ENCODE measurements at places on chromosomes 5 and 9. TPM values are rescaled to one million over a fixed set of nuclear protein-coding genes. Genes with fewer than 3 reads are reported as not detected.

FST gene
- total RNA-seq: 0.75 TPM

STK32A gene
- not detected for total RNA-seq

- no peaks in the 10 kb centered on the region for H3K36me3 ChIP-seq
- no peak for DNase-seq
- H3K27ac ChIP-seq: no peak overlapping the region
- H3K4me1 ChIP-seq: no peaks in the 10 kb centered on the region
- H3K4me3 ChIP-seq: no peak overlapping the region
These were observed 377.3 kb downstream of the KIAA0825 start for GRCh38 chr5:94240993-94241651.

FBXW11 gene
- 53.3 TPM for total RNA-seq

GRCh38 chr9:21030389-21031035 lies 928 bp downstream of the HACD4 start:
- H3K4me1 ChIP-seq: peaks cover 11% of the 10 kb centered on the region
- H3K4me3 ChIP-seq: no peak overlapping the region
- H3K27ac ChIP-seq: no peak overlapping the region
- DNase-seq: peak; percentile 75
- peaks cover 17% of the 10 kb centered on the region for H3K36me3 ChIP-seq

CARD9 gene
- 9.2 TPM for total RNA-seq

ZBTB43 gene
- 10.6 TPM for total RNA-seq

DNA sequence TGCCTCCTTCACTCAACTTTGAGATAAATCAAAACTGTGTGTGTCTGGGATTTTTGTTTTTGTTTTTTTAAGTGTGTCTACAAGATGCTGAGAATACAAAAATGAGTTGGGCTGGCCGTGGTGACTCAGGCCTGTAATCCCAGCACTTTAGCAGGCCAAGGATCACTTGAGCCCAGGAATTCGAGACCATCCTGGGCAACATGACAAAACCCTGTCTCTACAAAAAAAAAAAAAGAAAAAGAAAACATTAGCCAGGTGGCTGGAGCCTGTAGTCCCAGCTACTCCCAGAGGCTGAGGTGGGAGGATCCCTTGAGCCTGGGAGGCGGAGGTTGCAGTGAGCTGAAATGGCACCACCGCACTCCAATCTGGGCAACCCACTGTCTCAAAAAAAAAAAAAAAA lies 21.0 kb downstream of the HNRNPK start:
- peaks cover 11% of the 10 kb centered on the region for H3K36me3 ChIP-seq
- no peaks in the 10 kb centered on the region for H3K27me3 ChIP-seq
- no peak overlapping the region for H3K27ac ChIP-seq
- DNase-seq: no peak
- H3K4me3 ChIP-seq: no peak overlapping the region
- H3K4me1 ChIP-seq: peaks cover 11% of the 10 kb centered on the region

DNA sequence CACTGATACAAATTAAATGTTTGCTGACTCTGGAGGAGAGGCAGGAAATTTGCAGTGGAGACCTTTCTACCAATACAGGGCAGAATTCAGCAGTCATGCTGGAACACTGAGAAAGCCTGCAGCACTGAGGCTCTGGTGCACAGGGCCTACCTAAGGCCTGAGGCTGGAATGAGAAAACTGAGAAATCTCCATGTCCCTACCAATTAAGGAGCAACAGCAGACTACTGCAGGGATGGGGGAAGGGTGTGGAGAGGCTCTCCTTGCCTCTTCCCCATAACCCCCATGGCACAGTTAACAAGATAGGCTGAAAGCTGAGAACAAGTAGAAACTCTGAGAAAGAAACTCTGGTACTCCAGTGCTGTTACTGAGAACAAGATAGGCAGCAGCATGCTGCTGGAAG lies 10.5 kb downstream of the FBXO4 start:
- DNase-seq: no peak
- H3K4me3 ChIP-seq: no peak overlapping the region
- H3K36me3 ChIP-seq: peaks cover 30% of the 10 kb centered on the region
- no peak overlapping the region for H3K27ac ChIP-seq
- no peaks in the 10 kb centered on the region for H3K4me1 ChIP-seq
- no peaks in the 10 kb centered on the region for H3K27me3 ChIP-seq

- peaks cover 7% of the 10 kb centered on the region for H3K4me1 ChIP-seq
- no peaks in the 10 kb centered on the region for H3K36me3 ChIP-seq
- peak; percentile 83 for DNase-seq
These were observed 29.3 kb upstream of the OBP2B start for GRCh38 chr9:133238272-133238850.

GRCh38 chr5:132491368-132492364 lies 1.1 kb upstream of the IRF1 start:
- peak; percentile 83 for DNase-seq
- peak overlapping the region; percentile 94 for H3K27ac ChIP-seq
- peaks cover 34% of the 10 kb centered on the region for H3K36me3 ChIP-seq
- H3K27me3 ChIP-seq: no peaks in the 10 kb centered on the region

QRFP gene
- total RNA-seq: not detected

GRCh38 chr9:132546148-132547051 lies 36.0 kb upstream of the BARHL1 start:
- H3K4me1 ChIP-seq: no peaks in the 10 kb centered on the region
- H3K36me3 ChIP-seq: no peaks in the 10 kb centered on the region
- DNase-seq: no peak
- peaks cover 5% of the 10 kb centered on the region for H3K27me3 ChIP-seq
- no peak overlapping the region for H3K4me3 ChIP-seq
- no peak overlapping the region for H3K27ac ChIP-seq

DNA sequence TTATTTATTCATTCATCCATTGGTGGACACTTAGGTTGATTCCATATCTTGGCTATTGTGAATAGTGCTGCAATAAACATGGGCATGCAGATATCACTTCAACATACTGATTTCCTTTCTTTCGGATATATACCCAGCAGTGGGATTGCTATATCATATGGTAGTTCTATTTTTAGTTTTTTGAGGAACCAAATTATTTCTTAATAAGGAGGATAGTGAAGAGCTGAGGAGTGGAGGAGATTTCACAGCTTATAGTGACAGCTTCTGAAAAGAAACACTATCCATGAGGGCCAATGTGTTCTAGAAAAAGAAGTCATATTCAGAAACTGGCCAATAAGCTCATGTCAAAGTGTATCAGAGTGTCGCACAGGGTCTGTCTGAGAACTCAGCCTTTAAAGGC lies 183.3 kb downstream of the SEC61B start:
- no peak overlapping the region for H3K4me3 ChIP-seq
- H3K4me1 ChIP-seq: no peaks in the 10 kb centered on the region
- no peak for DNase-seq
- no peaks in the 10 kb centered on the region for H3K36me3 ChIP-seq

DNA sequence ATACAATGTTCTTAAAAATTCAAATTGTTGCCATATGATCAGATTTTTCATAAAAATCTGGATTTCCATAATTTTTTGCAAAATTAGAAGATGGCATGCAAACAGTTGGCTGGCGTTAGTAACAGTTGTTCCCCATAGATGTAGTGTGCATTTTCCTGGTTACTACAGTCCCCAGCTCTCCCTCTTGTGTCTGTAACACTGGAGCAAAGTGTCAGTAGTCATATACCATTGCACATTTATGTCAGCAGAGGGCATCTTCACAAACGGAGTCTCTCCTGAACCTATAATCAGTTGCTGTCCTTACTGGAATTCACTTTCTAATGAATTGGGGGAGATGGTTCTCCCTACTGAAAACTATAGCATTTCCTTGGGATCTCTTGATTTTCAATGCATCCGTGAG lies 44.7 kb upstream of the DMAC1 start:
- peak; percentile 67 for DNase-seq
- H3K4me1 ChIP-seq: no peaks in the 10 kb centered on the region
- H3K27ac ChIP-seq: no peak overlapping the region
- H3K27me3 ChIP-seq: no peaks in the 10 kb centered on the region
- no peaks in the 10 kb centered on the region for H3K36me3 ChIP-seq
- H3K4me3 ChIP-seq: no peak overlapping the region

MTAP gene
- 55.9 TPM for total RNA-seq

LCP2 gene
- 283 TPM for total RNA-seq

- DNase-seq: no peak
- H3K27ac ChIP-seq: no peak overlapping the region
- no peak overlapping the region for H3K4me3 ChIP-seq
- H3K27me3 ChIP-seq: no peaks in the 10 kb centered on the region
- peaks cover 8% of the 10 kb centered on the region for H3K4me1 ChIP-seq
These were observed 37.0 kb upstream of the CDC42SE2 start for GRCh38 chr5:131226899-131227298.

DNA sequence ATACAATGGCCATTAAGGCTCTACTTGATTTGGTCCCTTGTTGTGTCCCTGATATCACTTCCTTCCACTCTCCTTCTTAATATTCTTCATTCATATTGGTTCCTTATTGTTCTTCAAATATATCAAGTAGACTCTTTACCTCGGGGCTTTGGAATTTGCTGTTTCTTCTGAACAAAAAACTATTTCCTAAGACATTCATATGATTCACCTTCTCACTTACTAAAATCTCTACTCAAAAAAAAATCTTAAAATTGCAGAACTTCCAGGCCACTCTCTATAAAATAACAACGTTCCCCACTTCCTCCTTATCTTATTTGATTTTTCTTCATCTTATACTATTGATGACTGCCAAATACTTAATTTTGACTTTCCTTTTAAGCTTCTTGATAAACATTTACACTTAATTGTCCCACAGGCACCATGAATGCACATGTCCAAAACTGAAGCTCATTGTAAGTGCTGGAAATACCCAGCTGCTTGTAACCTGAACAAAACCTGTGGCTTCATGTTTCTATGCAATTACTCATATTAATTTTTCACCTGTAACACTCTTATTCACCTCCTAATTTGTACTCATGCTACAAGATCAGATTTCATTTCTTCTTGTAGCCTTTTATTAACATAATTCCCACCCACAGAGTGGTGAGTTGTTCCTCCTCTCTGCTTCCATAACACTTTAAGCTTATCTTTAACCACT lies 58.4 kb upstream of the NUDT12 start:
- no peak for DNase-seq
- no peaks in the 10 kb centered on the region for H3K4me1 ChIP-seq
- no peak overlapping the region for H3K4me3 ChIP-seq

F12 gene
- 2.7 TPM for total RNA-seq

SARDH gene
- total RNA-seq: 0.54 TPM

DNA sequence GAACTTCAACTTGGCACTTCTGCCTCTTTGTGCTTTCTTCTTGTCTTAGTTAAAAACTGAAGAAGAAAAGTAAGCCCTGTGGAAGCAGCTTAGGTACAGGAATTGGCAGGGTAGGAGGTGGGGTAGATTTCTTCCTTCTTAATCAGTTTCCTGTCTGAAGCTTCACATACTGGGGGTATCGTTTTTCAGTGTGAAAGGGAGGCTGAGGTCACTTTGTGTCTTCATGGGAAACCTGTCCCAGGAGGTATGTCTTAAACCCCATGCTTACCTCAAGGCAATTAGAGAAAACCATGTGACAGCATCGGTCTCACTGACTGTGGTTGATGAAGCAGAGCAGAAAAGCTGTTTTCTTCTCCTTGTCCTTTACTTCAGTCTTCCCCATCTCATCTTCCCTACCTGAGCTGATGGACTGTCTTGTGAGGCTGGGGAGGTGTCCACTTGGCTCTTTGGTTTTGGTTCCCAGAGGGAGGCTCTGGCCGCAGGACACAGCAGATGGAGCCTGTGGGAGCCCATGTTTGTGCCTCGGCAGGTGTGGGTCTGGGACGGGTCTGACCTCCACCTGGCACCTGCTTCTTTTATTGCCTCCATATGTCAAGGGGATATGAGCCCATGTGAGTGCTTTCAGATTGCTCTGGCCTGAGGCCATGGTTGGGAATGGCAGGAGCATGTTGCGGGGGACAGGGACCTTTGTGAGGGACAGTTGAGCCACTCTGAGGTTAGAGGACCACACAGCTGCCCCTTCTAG lies 47.0 kb downstream of the SH3GL2 start:
- DNase-seq: no peak
- H3K36me3 ChIP-seq: no peaks in the 10 kb centered on the region
- no peaks in the 10 kb centered on the region for H3K4me1 ChIP-seq
- H3K27me3 ChIP-seq: no peaks in the 10 kb centered on the region
- no peak overlapping the region for H3K4me3 ChIP-seq

DNA sequence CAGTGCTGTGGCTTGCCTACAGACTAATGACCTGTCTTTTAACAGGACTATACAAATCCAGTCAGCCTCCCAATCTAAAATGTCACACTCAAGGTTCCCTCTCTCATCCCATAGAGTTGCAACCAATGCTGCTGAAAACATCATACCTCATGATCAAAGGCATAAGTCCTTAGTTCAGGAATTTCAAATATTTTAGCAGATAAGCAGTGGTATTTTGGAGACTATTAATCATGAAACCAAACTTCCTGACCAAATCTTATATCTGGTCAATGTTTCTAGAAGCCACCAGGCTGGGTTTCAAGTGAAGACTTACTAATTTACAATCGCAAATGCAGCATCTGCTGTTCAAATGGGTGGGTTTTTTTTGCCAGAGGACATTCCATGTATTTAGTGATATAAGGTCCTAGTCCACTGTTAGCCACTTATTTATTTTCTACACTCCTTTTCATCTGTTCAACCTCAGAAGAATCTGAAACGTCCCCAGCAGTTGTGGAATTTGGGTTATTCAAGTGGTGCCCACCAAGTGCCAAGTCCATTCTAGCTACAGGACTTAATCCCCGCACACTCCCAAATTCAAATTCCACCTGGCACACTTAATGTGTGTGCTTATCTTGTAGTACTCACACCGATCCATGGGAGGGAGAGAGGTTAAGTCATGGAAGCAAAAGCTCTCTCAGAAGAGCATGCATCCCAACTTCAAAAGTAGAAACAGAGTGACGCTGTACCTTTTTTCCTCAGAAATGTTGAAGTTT lies 5.8 kb downstream of the TAS2R1 start:
- H3K27me3 ChIP-seq: no peaks in the 10 kb centered on the region
- H3K4me1 ChIP-seq: no peaks in the 10 kb centered on the region
- no peak overlapping the region for H3K27ac ChIP-seq

DNA sequence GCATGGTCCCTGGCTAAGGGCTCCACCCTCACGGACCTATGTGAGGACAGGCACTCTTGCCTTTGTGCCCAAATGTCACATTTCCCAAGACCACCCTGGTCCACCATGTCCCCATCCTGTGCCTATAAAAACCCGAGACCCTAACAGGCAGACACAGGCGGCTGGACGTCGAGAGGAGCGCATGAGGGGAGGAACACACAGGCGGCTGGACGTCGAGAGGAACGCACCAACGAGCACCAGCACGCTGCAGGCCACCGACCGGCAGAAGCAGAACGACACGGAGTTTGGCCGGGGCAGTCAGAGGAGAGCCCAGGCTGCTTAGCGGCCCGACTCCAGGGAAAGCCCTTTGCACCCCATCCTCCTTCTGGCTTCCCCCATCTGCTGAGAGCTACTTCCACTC lies 119.9 kb downstream of the ADAMTS2 start:
- H3K27me3 ChIP-seq: no peaks in the 10 kb centered on the region
- H3K27ac ChIP-seq: no peak overlapping the region
- DNase-seq: no peak
- H3K4me1 ChIP-seq: no peaks in the 10 kb centered on the region
